ENCODE measurements at places on chromosomes 2 and 18.

- DNase-seq, result no peak
These were observed 164.5 kb downstream of the RBM43 start for GRCh38 chr2:151097128-151097527.

DNA sequence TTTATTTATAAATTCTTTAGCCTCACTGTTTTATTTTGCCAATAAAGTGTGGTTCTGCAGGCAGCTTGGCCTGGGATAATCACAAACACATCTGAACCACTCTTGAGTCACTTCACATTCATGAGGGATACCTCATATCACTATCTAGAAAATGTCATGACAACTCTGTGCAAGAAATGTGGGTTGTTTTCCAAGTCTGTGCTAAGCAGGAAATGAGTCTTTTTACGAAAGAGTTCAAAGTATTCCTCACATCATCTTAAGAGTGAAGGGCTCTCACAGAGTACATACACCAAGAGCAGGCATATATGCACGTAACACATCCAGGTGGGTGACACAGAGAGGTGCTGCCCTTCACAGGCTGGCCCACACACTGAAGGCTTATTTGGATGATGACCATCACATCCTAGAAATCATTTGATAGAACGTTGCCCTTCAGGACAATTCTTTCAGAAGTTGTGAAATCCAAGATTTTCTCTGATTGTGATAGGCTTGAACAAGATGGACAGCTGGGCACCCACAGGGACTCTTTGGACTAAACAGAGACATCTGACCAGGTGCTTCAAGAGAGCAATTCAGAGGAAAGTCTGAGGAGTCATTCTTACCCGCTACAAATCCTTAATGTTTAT lies 811.1 kb upstream of the LRATD1 start:
- no peak for DNase-seq

DNA sequence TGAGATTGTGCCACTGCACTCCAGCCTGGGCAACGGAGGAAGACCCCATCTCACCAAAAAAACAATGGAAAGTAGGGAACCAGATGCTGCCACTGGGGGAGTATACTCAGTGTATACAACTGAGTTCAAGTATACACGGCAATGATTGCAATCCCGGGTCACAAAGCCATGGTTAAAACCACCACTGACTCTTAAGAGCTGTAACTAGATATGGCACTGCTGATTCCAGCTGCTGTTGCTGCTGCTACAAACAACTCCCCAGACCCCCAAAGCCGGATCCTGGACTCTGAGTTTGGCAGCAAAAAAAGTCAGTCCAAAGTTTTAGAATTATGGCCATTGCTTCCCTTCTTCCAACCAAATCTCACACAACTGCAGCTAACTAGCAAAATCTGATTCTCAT lies 43.7 kb upstream of the COX7A2L start:
- DNase-seq, result no peak

DNA sequence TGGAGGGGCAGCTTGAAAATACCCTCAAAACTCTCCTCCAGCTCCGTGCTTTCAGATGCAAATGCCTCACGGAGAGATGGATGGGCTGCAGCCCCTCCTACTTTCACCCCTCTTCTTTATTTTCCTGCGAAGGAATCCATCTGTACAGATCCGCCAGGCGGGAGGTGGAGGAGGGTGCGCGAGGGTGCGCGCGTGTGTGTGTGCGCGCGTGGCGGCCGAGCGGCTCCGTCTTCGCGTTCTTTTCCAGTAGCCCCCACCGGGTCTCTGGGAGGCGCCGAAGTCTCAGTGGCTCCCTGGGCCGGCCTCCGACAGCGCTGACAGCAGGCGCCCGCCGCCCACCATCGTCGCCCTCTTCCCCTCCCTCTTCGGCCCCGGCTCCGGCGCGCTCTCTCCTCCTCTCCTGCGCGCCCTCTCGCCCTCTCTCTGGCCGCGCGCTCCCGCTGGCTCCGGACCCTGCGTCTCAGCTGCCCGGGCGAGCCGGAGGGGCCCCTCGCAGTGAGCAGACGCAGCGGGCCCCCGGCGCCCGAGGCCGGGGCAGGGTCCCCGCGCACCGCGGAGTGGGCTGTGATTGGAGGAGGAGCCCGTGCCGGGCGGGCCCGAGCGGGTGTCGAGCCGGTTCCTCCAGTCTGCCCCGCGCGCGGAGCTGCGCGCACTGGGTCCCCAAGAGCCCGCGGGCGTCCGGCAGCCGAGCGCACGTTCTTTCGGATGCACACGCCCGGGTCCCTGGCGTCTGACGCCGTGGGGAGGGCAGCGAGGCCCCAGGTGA lies at the start of gene CDH7:
Gene CDH7 (plus strand): TSS at position 624 of the 766 bp plus-strand sequence. CDS start 11,831 bp downstream, outside the sequence.
- DNase-seq, result no peak

GRCh38 chr2:181036848-181037603 lies 56.6 kb downstream of the UBE2E3 start:
- DNase-seq, result no peak

DNA sequence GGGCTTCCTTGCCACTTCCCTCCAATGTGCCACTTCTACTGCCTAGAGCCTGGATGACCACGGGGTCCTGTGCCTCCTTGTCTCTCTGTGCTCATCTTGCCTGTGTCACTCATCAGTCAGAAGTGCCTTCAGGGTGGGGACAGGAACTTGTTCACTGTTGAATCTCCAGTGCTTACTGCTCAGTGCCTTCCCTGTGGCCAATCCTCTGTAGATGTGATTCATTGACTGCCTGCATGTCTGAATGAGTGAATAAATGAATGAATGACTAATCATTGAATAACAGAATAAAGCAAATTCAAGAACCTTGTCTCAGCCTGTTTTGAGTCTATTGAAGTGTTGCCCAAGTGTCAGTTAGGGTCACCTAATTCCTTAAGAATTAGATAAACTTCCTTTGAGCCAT lies 42.3 kb upstream of the FAM136A start:
- DNase-seq, result no peak

DNA sequence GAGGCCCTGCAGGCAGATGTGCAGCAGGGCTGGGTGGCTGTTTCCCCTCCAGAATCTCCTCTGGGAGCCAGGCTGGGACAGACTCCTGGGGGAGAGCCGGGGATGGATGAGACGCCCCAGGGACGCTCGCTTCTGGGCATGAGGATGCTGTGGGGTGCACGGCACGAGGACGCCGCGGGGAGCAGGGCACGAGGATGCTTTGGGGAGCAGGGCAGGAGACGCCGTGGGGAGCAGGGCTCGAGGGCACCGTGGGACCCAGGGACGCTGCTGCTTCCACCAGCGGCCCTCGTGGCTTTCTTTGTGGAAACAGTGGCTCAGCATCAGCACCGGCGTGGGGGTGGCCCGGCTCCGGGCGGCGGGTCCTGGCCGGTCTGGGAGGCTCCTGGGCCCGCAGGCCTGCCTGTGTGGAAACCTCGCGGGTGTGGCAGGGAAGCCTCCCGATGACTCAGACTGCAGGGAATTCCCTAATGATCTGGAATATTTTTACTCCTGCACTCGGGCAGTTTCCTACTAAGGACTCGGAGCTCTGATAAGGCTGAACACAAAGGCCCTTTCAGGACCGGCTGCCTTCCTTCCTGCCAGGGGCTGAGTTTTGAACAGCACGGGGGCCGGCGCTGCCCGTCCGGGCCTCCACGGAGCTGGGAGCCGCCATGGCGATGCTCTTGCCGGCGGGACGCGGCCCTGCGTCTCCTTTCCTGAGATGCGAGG lies 62.6 kb downstream of the NFATC1 start:
- DNase-seq, result no peak

DNA sequence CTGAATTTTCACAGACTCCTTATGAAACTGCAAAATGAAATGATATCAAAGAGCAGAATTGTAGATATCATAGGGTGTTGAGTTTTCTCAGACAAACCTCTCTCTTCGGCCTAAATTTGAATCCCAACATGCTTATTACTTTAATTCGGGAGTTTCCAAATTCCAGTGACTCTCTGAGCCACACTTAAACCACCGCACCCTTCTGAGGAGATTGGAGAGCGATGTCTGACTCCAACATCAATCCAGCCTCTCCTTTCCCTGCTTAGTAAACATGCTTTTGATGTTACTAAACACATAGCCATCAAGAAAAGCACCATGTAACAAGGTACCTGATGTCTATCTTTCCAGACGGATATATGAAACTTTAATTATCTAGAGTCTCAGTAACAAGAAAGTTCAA lies 103.1 kb upstream of the ARHGAP28 start:
- DNase-seq, result no peak

- no peak for DNase-seq
These were observed 12.2 kb downstream of the BIN1 start for GRCh38 chr2:127094509-127095366.

DNA sequence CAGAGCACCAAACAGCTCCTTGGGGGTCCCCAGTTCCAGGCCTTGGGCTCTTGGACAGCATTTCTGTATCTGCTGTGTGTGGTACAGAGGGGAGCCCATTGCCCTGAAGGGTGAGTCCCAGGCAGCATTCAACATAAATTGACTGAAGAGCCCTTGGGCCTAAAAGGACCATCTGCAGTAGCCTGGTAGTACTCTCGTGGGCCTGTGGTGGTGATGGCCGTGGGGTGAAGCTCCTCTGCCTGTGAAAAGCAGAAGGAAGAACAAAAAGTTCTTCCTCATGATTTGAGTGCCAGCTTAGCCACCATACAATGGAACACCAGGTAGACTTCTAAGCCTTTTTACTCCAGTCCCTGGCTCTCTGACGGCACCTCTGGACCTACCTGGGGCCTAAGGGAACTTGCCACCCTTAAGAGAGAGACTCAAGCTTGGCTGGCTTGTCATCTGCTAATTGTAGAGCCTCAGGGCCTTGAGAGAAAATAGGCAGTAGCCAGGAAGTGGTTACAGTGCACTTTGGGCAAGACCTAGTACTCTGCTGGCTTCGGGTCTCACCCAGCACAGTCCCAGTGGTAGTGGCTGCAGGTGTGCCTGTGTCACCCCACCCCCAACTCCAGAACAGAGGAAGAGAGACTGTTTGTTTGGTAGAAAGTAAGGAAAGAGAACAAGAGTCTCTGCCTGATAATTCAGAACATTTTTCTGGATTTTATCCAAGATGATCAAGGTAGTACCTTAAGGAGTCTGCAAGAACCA lies 84.6 kb upstream of the CERS6 start:
- no peak for DNase-seq

DNA sequence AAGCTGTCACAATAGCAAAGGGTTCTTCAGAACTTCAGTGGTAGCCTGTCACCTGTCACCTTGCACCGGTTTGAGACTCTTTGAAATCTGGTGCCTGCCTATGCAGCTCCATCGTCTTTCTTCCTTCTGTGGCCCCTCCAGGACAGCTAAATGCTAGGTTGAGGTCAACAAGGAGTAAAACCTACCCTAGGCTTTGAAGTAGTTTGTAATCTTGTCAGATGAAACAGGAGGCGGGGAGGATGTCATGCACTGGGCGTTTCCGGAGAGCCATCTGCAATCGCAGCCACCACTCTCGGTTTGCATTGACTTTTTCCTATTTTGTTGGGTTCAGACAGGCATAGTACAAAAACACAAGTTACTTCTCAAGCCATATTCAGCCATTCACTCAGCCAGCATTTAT lies 116.7 kb downstream of the LPIN1 start:
- DNase-seq, result no peak

GRCh38 chr18:45156946-45157345 lies 458.3 kb upstream of the SLC14A2 start:
- no peak for DNase-seq

DNA sequence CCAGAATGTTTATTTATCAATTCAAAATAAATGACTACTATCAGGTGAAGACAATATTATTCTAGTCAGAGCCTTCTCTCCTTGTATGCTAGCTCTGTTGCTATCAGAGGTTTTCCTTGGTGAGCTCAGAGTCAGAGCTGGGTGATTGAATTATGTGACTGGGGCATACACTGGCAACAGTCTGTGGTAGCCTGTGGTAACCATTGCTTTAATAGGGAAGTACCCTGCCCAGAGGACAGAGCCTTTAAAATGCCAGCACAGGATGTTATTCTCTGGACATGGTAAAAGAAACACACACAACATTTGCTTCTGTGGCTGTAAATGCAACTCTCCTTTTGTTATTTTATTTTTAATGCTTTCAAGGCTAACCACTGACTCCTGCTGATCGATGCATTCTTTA lies 124.7 kb downstream of the PPP1R1C start:
- DNase-seq, result no peak

DNA sequence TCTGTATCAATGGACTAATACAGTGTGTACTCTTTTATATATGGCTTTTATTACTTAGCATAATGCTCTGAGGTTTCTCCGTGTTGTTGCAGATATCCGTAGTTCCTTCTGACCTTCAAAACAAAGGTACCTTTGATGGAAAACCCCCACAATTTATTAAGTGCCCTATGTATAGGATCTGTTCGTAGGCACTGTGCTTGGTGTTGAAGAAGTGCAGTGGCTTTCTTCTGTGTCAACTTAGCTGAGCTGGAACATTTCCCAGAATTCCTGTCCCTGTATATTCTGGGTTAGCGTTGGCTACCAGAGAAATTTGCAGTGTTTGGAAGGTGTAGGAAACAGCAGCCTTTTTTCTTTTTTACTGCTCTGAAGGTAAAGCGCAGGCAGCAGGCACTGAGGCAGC lies 56.3 kb upstream of the MSH2 start:
- DNase-seq, result no peak

DNA sequence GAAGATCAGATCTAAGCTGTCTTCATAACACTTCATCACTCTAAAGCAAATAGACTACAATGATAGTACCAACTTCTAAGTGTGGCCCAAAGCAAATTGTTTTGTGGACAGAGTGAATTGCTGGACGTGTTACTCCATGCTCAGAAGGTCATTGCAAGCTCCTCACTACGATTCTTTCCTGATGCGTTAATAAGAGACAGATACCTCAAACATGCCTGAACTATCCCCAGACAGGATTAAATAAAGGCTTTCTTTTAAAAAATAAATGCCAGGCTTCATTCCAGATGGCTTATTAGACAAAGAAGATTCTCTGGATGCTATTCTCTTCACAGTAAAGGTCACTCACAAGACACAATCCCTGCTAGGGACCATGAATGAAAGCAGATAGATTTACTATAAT lies 621.2 kb downstream of the DCDC2C start:
- DNase-seq, result no peak

GRCh38 chr18:13725566-13726231 lies 659 bp downstream of the FAM210A start:
- no peak for DNase-seq

- DNase-seq, result no peak
These were observed 296.9 kb downstream of the KCNJ3 start for GRCh38 chr2:154995361-154995760.

All from stimulated activated CD8-positive, alpha-beta memory T cell treated with anti-CD3 and anti-CD28 coated beads, Interleukin-2, amount 100 ng/mL, for 48 hours (primary cell).